ENCODE measurements at places on chromosomes 11 and 22.

GRCh38 chr11:63853476-63853875, 14.6 kb downstream of the MARK2 start:
- DNase-seq, result no peak

DNA sequence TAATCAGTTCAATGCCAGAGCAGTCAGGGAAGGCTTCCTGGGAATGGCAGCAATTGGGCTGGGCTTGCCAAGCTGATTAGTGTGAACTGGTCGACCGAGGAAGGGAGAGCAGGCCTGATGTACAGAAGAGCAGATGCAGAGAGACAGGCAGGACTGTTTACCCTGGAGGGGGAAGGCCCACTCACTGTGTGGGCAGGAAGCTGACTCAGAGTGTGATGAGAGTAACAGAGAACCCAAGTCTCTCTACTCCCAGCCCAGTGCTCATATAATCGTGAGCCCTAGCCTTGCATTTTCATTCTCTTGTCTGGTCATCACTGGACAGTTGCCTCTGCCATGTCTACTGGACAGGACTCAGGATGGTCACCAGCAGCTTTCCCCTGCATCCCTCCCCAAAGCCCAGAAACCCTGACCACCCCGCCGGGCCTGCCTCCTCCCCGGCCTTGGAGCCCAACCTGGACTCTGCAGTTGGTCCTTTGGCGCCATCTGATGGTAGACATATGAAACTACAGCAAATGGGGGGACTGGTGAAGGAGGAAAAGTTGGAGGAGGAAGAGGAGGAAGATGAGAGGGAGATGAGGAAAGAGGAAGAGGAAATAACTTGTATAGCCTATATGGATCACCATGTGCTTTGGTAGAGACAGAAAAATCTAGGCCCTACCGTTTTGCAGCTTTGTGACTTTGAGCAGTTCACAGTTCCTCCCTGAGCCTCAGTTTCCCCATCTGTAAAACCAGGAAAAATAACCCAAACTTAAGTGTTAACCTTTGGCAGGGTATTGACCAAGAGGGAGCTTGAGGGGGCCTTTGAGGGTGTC, 43.4 kb upstream of the PRDM11 start:
- DNase-seq, result peak; percentile 92

DNA sequence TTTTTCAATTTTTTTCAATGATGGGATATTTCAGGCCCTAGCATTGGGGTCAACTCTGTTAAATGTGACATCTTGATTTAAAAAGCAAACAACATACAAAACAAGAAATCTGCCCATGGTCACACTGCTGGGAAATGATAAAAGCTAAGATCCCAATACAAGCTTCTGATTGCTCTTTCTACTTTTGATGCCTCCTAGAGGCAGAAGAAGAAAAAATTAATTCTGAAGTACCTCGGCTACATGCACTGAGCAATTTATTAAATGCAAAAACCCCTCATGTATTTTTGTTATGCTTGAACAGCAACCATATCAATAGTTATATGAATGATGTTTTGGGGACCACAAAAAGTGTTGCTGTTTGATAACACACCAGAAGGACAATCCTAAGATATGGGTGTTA, 342.1 kb upstream of the NARS2 start:
- no peak for DNase-seq

DNA sequence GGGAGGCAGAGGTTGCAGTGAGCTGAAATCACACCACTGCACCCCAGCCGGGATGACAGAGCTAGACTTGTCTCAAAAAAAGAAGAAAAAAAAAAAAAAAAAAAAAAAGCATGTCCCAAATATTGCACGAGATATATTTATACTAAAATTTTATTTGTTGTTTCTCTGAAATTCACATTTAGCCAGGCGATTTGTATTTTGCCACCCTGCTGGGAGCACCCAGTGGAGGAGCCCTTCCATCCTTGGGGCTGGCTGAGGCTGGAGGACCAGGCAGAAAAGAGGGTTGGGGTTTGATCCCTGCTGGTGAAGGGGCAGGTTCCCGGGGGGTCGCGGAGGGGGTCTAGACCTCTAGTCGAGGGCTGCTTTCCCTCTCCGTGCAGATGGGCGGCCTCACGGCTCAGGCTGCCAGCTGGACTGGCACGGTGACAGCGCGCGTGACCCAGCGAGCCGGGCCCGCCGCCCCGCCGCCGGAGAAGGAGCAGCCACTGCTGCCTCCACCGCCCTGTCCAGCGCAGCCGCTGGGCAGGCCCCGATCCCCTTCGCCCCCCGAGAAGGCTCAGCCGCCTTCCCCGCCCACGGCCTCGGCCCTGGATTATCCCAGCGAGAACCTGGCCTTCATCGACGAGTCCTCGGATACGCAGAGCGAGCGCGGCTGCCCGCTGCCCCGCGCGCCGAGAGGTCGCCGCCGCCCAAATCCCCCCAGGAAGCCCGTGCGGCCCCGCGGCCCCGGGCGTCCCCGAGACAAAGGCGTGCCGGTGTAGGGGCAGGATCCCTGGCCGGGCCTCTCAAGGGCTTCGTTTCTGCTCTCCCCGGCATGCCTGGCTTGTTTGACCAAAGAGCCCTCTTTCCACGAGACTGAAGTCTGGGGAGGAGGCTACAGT, 952 bp upstream of the CATSPERZ start:
- DNase-seq, result no peak

Measured in fibroblast of skin of back (primary cell).